Uterus (tissue), 4 donors: ENCODE measurements at places on chromosomes 1 and 21. TPM values are rescaled to one million over a fixed set of nuclear protein-coding genes. Genes with fewer than 3 reads are reported as not detected.

The COA7 gene
- total RNA-seq: 18.8 TPM

The CLCA2 gene
- not detected for total RNA-seq

The PTPRU gene
- 48.2 TPM for total RNA-seq

The SELL gene
- total RNA-seq: 0.70 TPM

The PADI2 gene
- total RNA-seq: 0.58 TPM

- no peak for DNase-seq
Measured at GRCh38 chr1:29358183-29358582, 121.9 kb downstream of the PTPRU start.

DNA sequence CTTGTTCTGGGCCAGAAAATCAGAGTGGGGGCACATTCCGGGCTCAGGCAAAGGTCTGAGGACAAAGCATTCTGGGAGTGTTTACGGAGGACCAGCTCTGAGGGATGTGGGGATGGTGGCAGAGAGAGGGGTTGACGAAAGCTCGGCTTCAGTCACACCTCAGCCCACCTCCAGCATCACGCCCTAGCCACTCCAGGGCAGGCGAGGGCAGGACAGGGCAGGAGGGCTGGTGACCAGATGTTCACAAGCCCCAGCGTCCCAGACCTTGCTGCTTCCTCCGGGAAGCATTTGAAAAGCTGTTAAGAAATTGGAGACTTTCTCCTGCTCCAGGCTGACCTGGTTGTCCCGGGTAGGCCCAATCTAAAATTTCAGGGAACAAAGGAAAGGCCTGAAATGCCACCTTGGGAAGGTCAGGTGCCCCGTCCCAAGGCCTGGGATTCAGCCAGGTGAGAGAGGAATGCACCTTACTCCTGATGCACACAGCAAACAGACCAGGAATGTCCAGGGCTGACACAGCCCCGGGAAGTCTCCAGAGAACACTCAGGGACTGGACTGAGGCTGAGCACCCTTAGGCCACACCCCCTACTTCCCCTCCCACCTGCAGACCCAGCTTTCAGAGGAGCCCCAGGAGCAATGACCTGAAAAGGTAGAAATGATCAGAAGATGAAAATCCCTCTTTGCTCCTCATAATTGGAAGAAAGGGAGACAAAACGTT lies 71.9 kb upstream of the KLHDC7A start:
- no peak for DNase-seq

- no peak for DNase-seq
Measured at GRCh38 chr1:101314244-101314643, 77.4 kb downstream of the S1PR1 start.

- DNase-seq: no peak
Measured at GRCh38 chr1:36824390-36824861, 209.9 kb downstream of the GRIK3 start.

DNA sequence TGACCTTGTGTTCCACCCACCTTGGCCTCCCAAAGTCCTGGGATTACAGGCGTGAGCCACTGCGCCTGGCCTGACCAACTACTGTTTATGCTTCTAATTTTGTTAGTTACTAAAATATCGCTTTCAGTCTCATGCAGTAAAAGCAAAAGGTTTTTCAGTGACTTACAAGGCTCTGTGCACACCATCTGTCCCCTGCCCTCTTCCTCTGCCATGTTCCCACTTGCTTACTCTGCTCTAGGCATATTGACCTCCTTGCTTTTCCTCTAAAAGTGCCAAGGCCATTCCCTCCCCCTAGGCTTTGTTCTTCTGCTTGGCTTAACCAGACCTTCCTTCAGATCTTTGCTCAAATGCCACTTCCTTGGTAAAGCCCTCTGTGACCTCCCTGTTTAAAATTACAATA lies 276.9 kb downstream of the KIF26B start:
- no peak for DNase-seq

DNA sequence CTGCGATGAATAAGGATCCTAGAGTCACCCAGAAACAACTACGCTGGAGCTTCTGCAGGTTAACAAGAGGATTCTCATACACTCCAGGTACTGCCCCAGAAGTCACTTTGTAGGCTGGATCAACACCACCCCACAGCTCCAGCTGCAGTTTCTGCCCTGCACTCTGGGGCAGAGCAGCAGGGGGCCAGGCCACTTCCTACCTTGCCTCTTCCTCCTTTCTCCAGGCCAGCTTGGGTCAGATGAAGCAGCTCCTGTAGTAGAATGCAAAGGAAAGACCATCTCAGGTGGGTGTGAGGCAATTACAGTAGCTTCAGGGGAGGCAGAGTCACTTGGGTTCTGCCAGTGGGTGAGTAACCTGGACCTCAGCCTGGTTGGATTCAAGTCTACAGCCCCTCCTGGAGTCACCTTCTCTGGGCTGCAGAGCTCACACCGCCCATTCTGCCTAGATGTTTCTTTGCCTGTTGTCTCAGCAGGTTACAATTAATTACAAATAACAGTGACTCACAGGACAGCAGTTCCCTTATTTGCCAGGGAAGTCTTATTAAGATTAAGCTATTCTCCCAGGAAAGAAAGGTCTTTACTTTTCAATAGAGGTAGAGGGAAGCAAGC lies 24.4 kb upstream of the BCAR3 start:
- no peak for DNase-seq

DNA sequence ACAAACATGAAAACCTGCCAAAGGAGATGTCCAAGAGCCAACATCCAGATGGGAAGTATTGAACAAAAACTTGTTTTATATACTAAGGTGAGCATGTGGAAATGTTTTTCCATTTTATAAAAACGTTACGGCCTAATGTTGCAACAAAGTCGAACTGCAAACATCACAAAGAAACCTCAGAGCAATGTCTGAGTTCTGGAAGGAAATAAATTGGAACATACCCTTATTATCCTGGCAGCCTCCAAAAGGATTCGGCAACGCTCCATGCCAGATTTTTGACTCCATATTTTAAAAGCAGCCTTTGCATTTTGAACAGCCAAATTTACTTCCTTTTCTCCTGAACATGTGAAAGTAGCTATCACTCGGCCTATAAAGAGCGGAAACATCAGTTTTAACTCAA lies 3.3 kb downstream of the ALDH9A1 start:
- DNase-seq: no peak
